SJSA1 (cell line): ENCODE measurements at places on chromosomes 3 and 15.
A peak's percentile ranks its signal among the peaks of the same experiment; 100 is the strongest.

DNA sequence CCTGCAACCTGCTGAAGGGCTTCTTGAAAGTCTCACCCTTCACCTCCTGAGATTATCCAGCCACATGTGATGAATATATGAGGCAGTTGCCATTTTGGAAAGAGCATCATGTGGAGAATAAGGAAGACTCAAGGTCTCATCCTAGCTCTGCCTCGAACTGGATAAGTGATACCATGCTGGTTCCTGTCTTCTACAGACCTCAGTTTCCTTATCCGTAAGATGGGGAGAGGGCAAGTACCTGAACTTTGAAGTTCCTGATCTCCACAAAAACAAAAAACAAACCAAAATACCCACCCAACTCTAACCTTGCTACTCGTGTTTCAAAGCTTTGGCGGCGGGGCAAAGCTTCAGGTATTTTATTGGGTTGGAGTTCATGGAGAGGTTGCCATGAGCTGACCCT, 31.5 kb upstream of the ITGA11 start:
- DNase-seq = no peak

DNA sequence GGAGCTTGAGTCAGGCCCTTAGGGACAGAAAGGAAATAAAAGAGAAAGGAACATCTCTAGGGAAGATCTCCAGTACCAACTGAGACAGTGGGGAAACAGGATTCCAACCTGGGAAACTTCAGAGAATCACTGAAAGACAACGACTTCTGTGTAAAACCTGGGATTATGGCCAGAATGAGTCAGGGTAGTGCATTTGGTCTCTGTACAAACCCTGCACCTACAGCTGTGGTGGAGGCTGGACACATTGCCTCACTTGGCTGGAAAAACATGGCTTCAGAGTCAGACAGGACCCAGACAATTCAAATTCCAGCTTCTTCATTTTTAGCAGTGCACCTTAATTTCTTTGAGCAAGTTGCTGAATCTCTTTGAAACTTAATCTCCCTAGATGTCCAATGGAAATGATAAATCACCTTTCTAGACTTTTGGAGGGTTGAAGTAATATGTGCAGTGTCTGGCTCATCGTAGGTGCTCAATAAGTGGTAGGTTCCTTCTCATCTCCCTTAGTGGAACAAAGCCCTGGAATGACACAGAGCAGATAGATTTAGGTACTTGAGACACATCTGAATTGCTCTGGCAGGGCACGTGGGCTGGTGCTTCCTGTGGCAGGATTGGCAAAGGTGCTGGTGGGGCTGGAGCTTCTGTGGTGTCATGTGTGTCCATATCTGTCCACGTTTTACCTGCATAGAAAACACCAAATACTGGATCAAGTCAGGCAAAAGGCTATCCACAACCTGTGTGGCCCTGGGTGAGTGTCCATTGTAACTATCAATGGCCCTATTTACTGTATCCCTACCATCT, 6.1 kb upstream of the CLSTN2 start:
- no peak for DNase-seq

- DNase-seq = no peak
Measured at GRCh38 chr15:65571971-65572370, 39.0 kb downstream of the INTS14 start.

DNA sequence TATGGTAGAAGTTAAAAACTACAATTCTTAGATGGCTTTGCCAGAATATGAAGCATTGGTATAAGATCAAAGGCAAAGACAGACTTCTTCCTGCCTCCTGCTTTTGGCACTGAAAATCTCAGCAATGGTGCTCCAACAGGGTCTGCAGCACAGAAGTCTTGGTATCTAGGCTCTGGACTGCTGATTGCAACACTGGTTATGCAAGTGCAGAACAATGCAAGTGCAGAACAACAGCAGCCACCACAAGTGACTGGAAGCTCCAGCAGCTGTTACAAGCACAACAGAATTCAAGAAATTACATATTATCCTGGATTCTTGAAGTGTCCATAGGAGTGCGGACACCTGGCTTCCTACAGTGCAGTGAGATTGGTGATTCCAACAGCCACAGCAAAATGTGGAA, 33.7 kb downstream of the ZBTB20 start:
- no peak for DNase-seq

GRCh38 chr15:82847703-82848102, 38.3 kb downstream of the WHAMM start:
- no peak for DNase-seq

- DNase-seq = no peak
Measured at GRCh38 chr3:31561891-31562290, 29.2 kb downstream of the STT3B start.

GRCh38 chr3:25485673-25486072, 57.6 kb downstream of the RARB start:
- no peak for DNase-seq

- DNase-seq = peak; percentile 74
Measured at GRCh38 chr15:74291101-74292071, 55.3 kb downstream of the CCDC33 start.

DNA sequence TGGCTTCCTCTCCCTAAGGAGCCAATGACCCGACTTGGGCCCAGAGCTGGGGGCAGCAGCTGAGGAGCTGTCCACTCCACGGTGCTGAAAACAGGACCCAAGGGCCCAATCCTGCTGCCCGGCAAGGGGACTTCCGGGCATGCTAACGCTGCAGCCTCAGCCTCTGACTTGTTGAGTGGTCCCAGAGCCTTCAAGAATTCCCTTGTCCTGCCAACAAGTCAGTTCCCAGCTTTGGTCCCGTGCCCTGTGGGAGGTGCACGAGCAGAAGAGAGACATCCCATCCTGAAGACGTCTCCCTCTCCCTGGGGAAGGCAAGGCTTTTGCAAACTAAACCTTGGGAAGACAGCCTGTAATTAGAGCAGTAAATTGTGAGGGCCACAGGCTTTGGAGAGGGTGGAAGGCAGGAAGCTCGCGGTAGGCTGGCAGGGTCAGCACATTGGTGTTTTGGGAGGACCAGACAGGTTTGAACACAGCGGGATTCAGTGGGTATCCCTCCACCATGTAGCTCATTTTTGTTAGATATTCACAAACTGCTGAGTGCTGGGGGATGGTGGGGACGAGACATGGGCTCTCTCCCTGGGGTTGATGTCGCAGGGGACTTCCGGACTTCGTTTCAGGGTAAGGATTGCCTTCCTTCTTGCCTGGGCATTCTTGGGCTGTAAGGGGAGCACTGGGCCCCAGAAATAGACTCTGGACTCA, 29.8 kb upstream of the PRR23E start:
- DNase-seq = no peak

DNA sequence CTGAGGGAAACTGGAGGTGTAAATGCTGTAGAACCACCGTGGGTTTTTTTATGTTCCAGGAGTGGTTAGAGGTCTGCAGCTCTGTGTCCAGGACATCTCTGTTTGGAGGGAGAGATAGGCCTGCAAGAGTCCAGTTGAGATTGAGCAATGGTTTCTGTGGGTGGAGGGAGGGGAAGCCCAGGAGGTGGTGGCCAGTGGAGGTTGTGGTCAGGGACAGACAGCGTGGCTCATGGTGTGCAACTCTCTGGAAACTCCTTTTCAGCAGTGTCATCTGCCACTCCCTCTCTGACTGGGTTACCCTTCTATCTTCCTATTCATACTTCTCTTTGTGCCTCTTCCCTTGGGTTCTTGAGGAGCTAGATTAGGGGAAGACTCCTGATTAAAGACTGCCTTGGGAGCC, 9.6 kb downstream of the XCR1 start:
- DNase-seq = no peak

- no peak for DNase-seq
Measured at GRCh38 chr3:197878427-197878826, 71.6 kb upstream of the RPL35A start.

GRCh38 chr3:176785171-176785570, 412.1 kb downstream of the TBL1XR1 start:
- no peak for DNase-seq

DNA sequence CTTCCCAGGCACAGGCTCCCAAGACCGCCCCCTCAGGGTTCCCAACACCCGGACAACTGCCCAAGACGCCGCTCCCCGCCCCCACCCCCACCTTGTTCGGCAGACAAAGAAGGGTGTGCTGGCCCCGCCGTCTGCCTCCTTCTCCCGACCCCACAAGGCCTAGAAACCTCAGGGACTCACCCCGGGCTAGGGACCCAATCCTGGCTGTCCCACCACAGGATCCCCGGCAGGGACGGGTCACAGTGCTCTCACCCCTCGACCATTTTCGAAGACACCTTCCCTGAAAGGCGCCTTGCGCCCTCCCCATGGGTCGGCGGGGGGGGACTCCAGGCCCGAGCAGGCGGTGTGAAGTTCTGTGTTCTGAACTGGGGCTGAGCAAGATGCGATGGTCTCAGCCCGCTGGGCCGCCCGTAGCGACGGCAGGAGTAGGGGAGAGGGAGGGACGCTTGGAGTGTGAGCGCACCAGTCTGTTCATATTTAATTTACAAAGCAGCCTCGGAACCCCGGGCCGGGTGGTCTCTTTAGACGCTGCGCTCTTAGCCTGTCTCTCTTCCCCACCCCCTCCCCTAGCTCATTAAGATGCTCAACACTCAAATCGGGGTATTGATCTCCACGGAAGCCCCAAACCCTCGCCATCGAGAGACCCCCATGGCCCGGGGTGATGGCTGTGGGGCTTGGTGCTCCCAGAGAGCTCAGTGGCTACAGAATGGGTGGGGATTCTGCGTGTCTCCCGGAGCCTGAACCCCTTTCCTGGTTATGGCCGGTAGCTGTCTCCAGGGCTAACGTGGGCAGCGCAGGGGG, 1.4 kb upstream of the ISLR2 start:
- DNase-seq = no peak

DNA sequence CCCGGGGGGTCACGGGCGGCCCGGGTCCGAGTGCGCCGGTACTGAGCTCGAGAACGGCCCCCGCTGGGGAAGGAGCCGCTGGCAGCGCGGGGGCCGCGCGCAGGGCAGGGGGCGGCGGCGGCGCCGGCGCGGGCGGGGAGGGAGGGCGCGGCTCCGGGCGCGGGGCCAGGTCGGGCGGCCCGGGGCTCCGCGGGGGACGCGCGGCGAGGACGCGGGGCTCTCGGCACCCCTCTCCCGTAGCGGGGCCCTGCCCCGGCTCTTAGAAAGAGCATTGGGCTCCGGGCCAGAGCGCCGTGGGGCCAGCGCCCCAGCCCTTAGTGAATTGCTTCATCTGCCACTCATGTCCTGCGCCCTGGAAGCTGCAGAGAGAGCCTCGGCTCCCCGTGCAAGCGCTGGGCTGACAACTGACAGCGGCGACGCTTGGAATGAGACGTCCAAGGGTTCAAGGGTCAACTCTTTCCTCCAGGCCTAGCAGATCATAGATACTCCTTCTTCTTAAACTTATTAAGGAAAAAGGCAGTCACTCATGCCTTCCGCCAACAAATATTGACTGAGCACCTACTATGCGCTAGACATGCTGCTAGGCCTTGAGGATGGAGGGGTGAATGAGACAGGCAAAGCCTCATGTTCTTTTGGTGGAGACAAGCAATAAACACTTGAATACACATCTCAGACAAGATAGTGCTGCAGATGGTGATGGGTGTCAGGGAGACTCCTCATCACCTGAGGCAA, 140.8 kb downstream of the SMAD6 start:
- DNase-seq = peak; percentile 80

- no peak for DNase-seq
Measured at GRCh38 chr3:62421207-62421606, 47.9 kb upstream of the FEZF2 start.

DNA sequence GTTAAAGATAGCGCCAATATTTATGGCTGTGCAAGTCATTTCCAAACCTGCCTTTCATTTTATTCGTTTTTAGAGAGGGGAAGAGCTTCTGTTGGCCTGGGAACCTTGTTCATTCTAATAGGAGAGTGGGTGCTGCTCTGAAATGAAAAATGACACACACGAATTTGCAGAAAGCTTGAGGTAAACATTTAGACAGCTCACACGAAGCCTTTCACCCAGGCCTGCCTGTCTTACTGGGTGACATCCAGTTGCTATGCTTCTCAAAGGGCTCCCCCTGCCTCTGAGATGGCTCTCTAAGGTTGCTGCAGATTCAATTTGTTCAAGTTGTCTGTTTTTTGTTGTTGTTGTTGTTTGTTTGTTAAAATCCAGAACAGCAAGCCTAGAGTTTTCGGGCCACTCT, 18.2 kb downstream of the PEX5L start:
- no peak for DNase-seq

DNA sequence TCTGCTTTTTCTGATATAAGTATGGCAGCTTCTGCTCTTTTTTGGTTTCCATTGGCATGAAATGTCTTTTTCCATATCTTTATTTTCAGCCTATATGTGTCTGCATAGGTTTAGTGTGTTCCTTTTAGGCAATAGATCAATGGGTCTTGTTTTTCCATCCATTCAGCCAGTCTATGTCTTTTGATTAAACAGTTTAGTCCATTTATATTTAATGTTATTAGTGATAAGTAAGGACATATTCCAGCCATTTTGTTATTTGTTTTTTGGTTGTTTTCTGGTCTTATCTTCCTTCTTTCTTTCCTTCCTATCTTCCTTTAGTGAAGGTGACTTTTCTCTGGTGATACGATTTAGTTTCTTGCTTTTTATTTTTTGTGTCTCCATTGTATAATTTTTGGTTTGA, 101.3 kb upstream of the LRRC3B start:
- DNase-seq = no peak

- DNase-seq = no peak
Measured at GRCh38 chr15:47542312-47542989, 174.9 kb upstream of the SEMA6D start.

DNA sequence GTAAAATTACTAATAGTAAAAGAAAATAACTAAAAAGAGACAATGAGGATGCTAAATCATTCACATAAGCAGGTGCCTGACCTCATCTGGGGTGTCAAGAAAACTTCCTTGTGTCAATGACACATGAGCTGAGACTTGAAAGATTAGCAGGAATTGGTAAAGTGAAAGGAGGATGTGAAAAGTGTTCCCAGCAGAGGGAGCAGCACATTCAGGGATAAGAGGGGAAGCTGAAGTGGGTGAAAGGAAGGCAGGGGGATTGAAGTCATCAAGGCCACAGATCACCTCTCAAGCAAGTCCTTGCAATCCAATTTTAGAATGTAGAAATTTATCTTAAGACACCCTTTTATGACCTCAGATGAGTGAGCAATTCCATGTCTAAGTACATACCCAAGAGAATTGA, 60.2 kb upstream of the ACP3 start:
- no peak for DNase-seq

DNA sequence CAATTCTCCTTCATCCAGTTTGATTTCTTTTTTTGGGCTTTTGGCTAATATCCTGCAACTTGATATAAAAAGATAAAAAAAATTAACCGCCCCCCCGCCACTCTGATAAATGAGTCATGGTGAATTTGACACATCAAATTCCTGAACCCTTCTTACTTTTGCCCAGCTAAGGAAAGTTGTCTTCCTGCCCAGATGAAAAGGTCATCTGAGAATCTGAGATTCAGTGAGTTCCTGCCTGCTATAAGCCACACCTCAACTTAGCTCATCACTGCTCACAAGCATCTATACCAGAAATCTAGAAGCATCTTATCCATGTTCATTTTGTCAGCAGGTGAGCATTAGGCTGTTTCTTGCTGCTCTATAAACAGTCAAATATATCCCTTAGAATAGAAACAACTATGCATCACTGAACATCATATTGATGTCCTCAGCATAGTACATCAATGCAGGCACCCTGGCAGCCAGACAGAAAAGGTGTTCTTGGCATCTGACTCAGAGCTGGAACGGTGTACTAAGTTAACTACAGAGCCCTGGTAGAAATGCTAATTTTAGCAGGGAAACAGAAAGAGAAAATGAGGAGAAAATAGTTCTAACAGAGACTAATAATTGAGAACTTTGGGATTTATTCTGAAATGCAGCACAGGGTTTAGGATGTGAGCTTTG, 77.1 kb downstream of the SEMA6D start:
- DNase-seq = no peak
